ENCODE measurements at places on chromosomes 13 and 19. TPM values are rescaled to one million over a fixed set of nuclear protein-coding genes. Genes with fewer than 3 reads are reported as not detected.

The SLITRK6 gene
- 5.5 TPM for polyA plus RNA-seq

The ALOX5AP gene
- 4.3 TPM for polyA plus RNA-seq

The OR10H2 gene
- not detected for polyA plus RNA-seq

The CYP2A7 gene
- 0.27 TPM for polyA plus RNA-seq

The SLITRK1 gene
- 0.09 TPM for polyA plus RNA-seq

The CASP14 gene
- 0.05 TPM for polyA plus RNA-seq

The ATP4A gene
- not detected for polyA plus RNA-seq

The USHBP1 gene
- polyA plus RNA-seq = 5.6 TPM

- DNase-seq = no peak
Measured at GRCh38 chr13:62482351-62482750, 1066.7 kb upstream of the PCDH20 start.

DNA sequence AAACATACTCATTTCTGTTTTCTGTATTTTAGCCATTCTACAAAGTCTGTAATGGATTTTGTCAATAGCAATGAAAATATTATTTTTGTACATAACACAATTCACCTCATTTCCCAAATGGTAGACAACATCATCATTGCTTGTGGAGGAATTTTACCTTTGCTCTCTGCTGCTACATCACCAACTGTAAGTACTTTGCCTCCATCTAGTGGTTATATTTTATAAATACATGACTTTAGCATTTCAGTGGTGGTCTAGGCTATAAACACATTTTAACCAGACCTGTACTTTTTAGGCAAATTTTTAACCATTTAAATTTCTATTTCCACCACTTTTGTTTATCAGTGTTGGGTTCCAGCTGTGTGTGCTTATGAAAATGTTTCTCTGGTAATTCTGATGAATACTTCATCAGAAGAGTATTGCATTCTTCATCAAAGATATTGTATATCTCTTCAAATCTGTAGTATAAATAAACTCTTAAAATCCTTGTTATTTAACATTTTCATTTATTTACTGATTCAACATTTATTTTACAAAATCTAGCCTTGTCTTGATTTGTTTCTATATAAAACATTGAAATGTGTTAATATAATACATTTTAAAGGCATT, 222.4 kb downstream of the NBEA start:
- DNase-seq = no peak

DNA sequence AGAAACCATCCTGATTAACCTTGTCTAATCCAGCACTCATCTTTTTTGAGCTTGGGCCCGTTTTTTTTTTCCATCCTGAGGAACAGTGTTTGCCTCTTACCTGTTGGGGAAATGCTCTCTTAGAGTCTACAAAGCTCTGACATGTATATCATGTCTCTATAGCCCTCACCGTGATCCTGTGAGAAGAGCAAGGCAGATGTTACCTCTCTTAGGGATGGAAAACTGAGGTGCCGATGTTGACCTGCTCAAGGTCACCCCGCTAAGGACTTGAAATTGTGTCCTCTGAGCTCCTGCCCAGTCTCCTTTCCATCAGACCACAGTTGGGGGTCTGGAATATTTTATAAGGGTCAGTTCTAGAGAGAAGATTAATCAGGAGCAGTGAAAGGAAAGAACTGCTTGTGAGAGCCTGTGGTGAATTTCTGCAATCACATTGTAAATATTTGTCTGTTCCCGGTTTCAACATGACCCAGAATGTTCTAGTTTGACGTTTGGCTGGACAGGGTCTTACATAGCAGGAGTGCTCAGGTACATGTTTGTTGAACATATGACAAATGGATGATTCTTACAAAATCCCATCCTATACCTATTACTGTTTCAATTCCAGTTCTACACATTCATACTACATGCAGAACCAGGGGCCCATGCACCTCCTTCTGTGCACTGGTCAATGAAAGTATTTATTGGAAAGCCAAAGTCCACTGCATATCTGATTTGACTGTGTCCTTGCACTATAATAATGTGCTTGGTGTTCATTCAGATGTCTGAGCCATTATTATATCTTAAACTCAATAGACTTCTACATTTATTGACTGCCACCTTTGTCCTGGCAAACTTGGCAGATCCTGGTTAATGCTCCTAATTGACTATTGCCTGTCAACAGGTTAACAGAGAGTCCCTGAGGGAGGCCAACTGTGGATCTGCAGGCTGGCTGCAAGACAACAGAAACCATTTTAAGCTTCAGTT, 12.1 kb downstream of the SLC25A15 start:
- DNase-seq = no peak

GRCh38 chr13:34833562-34834182, 108.4 kb upstream of the NBEA start:
- DNase-seq = no peak

- DNase-seq = no peak
Measured at GRCh38 chr13:74892096-74892495, 589.9 kb downstream of the TBC1D4 start.

DNA sequence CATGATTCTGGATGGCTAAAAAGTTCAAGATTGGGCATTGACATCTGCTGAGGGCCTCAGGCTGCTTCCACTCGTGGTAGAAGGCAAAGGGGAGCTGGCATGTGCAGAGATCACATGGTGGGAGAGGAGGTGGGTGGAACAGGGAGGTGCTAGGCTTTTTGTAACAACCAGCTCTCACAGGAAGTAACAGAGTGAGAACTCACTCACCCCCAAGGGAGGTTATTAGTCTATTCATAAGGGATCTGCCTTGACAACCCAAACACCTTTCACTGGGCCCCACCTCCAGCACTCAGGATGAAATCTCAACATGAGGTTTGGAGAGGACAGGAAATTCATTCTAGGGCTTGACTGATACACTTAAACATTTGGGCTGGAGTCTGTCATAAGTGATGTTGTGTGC, 197.7 kb upstream of the RNF113B start:
- no peak for DNase-seq

GRCh38 chr13:77002590-77003190, 10.8 kb downstream of the CLN5 start:
- DNase-seq = no peak

DNA sequence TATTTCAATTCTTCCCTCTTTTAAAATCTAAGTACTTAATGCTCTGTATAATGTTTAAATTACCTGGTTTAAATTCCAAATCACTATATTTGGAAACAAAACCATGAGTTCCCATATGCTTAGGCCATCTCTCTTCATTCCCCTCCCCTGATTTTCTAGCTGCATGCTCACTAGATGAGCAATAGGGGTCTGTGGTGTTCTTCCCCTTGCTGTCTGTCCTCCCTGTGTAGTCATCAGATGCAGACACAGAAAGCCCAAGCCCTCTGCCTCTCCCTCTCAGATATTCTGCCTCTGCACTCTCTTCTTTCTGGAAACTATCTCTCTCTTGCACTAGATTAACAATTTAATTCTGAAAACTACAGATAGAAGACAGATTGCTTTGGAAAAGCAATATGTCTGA, 1730.2 kb downstream of the OLFM4 start:
- DNase-seq = no peak

- DNase-seq = no peak
Measured at GRCh38 chr13:90751026-90751425, 596.5 kb upstream of the MIR17HG start.

DNA sequence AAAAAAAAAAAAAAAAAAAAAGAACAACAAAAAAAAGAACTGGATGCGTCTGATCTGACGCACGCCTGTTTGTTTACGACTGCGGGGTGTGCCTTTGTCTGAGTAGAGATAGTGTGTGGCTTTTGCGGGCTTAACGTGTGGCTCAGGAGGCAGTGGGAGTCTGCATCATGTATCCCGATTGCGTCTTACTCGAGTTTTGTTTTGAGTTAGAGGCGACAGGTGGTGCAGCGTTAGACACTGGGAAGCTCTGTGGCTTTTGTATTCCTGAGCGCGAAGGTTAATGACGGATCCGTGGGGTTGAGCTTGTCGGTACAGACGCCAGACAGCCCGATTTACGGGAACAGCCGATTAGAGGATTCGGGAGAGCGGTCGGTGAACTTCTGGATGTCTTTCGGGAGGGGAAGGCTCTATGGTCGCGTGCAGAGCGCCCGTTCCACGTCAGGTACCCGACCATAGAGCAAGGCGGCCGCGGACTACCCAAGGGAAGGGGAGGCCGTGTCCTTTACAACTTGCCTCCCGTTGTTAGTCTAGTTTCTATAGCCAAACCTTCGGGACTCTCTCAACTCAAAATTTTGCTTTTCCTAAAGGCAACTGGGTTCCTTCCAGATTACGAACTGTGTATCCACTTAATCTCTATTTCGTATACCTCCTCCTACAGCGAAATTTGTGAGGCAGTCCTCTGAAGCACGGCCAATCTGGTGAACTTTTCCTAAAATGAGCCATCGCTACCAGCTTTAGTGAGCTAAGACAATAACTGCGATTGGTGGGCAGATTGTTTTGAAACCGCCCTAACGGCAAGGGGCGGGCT, 926 bp upstream of the HNRNPUL1 start:
- DNase-seq = no peak

DNA sequence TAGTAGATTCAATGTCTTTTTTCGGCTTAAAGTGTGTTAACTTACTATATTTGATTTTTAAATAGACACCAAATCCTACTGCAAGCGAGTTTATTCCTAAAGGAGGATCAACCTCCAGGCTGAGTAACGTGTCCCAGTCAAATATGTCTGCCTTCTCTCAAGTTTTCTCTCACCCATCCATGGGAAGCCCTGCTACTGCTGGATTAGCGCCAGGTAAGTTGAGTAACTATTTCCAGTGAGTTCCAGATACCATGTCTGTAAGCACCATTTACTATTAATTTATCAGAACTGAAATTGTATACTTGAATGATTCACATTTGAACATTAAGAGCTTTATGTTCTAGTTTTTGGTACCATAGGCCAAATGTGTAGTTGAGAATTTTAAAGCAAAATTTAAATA, 81.8 kb downstream of the PAN3 start:
- no peak for DNase-seq

DNA sequence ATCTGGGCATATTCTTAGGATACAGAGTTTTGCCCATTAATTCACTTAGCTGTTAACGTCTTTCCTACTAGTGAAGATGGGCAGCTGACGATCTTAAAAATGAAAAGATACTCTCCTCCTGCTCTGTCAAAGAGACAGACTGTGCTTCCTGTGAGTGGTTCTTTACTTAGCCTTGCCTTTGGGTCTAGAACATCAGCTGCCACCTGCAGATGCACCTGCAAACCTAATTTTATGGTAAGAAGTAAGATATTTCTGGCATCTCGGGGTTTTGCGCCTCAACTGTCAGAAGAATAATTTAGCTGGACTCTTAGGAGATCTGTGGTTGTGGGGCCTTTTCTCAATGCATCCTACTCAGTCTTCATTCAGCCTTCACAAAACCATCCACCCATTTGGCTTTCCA, 36.2 kb downstream of the TRPC4 start:
- DNase-seq = no peak

DNA sequence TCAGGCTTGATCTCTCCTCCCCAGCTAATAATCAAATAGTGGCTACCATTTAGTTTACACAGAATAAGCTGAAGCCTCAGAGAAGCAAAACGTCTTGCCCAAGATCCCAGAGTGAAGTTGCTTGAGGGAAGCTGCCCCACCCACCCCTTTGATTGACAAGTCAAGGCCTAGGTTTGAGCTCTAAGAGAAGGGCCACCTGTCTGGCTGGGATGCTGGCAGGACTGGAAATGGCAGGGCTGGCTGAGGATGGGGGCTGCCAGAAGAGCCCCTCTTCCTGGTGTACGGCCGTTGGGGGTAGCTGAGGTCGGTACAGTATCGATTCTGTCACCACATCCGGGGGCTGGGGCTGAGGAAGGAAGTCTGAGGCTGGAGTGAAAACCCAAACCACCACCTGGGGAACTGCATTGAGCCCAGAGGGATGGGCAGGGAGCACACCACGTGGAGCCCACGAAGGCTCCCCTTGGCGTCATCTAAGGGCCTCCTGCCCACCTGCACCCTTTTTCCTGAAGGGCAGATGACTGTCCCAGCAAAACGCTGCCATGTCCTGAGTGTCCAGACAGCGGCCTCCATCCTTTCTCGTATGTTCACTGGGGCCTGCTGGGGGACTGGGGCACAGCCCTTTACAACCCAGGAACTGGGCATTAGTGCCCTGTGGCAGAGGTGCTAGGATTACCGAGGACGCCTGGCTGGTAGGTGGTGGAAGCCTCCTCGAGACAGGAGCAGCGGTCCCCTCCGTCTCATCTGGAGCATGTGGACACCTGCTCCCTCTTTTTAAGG, 1.4 kb upstream of the PRKD2 start:
- no peak for DNase-seq

- DNase-seq = no peak
Measured at GRCh38 chr19:55358943-55359908, 3.8 kb downstream of the GARIN5B start.
